GM18507 (cell line): ENCODE measurements at places on chromosomes 7 and 10.

GRCh38 chr7:5528071-5528814, 104.6 kb upstream of the TNRC18 start:
- no peak for DNase-seq

DNA sequence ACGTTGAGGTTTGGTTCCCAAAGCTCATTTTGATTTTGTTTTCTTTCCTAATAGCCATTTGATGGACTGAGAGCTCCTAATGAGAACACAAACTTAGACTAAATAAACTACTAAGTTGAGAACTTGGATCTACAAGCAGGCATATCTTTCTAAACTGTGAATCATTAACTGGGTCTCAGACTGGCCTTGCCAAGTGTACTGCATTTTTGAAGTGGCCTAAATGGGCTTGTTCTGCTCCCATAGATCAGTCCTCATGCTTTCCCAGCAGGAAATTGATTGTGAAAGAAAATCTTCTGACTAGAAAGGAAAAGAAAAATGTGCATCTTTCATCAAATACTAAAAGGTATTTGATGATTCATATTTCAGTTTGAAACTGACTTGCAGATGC, 46.7 kb upstream of the RBM33 start:
- DNase-seq, result no peak

DNA sequence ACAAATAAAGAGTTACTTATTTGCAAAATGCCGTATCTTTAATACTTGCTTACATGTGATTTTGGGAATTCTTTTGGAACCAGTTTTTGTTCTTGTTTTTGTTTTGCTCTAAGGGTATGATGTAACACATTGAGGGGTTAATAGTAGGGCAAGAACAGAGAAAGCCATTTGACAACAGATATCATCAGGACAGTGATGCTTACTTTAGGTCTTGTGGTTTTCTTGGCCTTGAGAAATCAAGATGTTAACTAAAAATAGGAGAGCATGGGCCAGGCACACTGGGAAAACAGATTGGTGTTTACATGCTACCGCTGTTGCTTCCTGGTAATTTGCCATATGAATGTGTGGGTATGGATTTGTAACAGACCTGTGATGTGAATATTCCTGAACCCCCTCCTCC, 3.7 kb downstream of the SAMD8 start:
- no peak for DNase-seq

GRCh38 chr10:34275626-34276130, 539.4 kb downstream of the PARD3 start:
- no peak for DNase-seq

DNA sequence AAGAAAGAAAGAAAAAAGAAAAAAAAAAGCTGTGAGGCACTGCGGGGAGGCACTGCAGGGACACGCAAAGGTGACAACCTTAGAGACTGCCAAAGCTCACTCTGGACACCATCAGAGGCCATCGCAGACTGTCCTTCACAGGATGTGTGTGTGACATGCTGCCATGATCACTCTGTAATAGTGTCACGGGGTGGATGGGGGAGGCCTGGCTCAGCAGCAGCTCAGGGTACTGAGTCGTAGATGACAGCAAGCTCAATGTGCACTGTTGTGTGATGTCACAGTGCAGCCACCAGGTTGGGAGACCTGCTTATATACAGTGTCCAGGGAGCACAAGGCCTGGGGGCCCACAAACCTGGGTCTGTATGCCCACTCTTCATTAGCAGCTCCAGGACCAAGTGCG, 83.3 kb downstream of the SLIT1 start:
- no peak for DNase-seq

GRCh38 chr7:55513868-55514267, 58.4 kb downstream of the VOPP1 start:
- no peak for DNase-seq
